Hippocampal formation (tissue), 2 donors: ENCODE measurements at places on chromosomes 11 and 22.

DNA sequence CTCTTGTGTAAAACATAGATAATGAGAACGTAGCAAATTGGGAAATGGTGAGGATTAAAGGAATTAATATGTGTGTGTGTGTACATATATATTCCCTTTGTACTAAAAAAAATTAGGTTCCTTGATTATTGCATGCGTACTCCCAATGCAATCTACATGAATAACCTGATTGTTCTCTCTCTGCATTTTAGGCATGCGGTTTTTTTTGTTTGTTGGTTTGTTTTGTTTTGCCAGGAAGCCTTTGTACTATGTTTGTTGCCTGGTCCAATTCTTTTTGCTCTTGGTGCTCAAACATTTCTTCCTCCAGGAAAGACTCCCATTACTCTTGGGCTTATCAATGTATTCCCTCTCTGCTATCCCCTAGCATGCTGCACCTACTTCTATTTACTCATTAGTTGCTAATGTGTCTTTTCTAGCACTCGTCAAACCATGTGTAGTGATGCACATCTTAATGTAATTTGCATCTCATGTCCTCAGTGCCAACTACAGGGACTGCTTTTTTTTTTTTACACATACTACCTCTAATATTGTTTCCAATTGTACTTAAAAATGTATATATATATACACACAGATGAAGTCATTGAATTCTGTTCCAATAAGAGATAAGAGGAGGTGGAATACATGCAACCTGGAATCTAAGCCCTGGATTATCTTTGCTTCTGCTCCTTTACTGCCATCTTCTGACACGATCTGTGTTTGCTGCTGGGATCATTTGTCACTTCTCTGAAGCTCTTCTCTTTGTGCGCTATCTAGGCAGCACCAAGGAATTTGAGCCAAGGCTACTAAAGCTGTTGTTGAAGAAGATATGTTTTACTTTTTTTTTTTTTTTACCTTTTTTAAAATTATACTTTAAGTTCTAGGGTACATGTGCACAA lies 197.2 kb upstream of the ANO3 start:
- DNase-seq, result peak; percentile 41

DNA sequence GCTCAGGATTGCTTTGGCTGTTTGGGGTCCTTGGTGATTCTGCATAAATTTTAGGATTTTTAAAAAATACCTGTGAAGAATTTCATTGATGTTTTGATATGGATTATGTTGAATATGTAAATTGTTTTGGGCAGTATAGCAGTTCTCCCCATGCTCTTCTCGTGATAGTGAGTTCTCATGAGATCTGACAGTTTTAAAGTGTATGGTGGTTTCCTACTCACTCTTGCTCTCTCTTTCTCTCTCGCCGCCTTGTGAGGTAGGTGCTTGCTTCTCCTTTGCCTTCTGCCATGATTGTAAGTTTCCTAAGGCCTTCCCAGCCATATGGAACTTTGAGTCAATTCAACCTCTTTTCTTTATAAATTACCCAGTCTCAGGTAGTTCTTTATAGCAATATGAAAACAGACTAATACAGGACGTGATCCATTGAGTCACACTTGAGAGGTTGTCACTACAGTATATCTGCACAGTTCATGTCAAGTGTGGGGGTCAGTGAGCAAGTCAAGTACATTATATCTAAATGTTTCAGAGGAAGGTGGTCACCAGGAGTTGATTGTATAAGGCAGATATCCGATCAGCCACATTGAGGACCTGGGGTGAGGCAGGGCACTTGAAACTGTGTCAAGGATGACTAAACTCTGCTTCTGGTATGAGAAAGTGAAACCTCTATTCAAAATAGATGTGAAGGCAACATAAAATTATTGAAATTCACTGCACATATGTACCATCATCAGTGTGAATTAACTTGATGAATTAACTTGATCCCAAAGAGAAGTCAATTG lies 70.7 kb upstream of the CCDC179 start:
- no peak for DNase-seq

- DNase-seq, result no peak
These were observed 48.4 kb downstream of the CSTPP1 start for GRCh38 chr11:46984987-46985386.

- DNase-seq, result peak; percentile 3
These were observed 1.9 kb downstream of the SLC43A3 start for GRCh38 chr11:57424792-57425564.

- DNase-seq, result no peak
These were observed 52.4 kb downstream of the PACSIN2 start for GRCh38 chr22:42962295-42963230.

GRCh38 chr11:13997881-13998280 lies 35.4 kb downstream of the SPON1 start:
- DNase-seq, result no peak

DNA sequence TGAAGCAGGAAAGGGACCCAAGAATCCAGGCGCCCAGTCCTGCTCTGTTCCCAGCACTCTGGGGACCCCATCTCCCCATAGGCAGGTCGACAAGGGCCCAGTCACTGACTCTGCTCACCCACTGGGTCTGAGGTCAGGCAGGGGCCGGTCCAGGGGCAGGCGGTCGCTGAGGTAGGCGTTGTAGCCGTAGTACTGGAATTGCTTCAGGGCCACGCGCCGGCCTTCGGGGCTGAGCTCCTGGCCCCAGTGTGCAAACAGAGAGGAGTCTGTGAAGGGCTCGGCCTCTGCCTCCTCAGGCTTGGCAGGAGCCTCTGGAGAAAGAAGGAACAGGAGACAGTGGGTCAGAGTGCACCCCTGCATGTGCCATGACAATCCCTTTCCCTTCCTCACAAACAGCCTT lies 95.6 kb upstream of the CSNK2A3 start:
- no peak for DNase-seq

DNA sequence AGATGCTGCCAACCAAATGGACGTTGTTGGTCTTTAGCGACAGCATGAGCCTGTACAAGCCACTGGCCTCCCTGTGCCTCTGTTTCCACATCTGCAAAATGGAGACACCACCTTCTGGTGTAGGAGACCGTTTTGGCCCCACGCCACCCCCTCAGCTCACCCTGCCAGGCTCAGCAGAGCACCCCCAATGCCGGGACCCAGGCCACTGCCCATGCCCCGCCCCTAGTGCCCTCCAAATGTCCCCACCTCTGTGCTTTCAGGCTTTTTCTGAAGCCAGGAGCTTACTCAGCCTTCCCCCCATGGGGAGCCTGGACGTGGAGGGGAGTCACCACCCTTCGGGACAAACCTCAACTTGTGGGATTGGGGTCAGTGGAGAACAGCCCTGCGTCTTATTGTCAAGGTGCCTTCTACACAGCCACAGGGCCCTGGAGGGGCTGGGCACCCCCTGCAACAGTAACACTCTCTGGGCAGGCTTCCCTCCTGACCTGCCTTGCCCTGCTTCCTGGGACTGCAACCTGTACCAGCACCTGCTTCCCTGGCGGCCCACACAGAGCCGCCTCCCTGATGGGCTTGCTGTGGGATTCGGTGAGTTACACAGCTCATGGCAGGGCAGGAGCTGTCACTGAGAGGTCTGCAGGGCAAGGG lies 24.6 kb upstream of the RTL6 start:
- no peak for DNase-seq

- DNase-seq, result no peak
These were observed 36.2 kb downstream of the LMO1 start for GRCh38 chr11:8227156-8228152.

DNA sequence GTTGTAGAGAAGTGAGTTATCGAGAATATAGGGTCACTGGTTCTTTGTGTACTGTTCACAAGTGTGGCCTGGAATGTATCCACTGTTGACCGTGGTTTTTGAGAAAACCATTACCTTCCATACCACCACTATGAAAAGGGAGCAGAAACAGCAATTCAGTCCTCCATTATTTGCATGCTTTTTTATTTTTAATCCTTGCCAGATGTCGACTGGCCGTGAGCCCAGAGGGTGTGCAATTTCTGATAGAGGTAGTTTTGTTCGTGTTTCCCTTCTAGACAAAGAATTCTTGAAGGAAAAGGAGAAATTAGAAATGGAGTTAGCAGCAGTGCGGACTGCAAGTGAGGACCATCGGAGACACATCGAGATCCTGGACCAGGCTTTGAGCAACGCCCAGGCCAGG lies 81.7 kb downstream of the AMOTL1 start:
- no peak for DNase-seq

- DNase-seq, result no peak
These were observed 3.9 kb downstream of the DBX1 start for GRCh38 chr11:20156280-20156875.

DNA sequence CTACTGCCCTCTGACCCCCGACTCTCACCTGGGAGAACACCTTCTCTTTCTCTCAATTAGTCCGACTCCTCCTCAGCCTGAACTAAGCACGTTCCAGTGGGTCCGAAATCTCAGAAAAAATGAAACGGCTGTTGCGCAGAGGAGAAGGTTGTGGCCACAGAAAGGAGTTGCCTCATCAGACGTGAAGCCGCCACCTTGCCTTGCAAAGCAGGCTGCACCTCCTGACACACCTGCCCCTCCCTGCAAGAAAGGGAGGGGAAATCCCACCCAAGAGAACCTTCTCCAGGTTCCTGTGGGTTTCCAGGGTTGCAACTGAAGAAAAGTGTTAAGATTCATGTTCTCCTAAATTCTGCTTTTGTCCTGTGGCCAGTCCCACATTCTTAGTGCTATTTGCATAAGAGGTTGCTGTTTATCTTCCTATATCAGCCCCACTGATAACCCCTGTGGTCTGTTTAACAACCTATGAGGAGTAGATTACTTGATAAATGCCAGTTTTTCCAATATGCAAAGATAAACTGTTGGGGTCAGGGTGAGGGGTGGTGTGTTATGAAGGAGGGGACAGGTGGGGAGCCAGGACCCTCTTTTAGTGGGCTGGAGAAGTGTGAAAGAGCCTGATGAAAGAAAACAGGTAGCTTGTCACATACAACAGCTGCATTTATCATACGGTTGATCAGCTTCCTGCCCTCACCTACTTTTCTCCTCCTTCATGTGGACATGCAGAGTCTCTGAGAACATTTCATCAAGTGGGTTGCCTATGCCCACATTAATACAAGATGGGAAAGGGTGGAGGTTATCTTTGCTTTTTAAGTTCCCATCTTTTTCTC lies 18.2 kb downstream of the ZBTB16 start:
- DNase-seq, result no peak

DNA sequence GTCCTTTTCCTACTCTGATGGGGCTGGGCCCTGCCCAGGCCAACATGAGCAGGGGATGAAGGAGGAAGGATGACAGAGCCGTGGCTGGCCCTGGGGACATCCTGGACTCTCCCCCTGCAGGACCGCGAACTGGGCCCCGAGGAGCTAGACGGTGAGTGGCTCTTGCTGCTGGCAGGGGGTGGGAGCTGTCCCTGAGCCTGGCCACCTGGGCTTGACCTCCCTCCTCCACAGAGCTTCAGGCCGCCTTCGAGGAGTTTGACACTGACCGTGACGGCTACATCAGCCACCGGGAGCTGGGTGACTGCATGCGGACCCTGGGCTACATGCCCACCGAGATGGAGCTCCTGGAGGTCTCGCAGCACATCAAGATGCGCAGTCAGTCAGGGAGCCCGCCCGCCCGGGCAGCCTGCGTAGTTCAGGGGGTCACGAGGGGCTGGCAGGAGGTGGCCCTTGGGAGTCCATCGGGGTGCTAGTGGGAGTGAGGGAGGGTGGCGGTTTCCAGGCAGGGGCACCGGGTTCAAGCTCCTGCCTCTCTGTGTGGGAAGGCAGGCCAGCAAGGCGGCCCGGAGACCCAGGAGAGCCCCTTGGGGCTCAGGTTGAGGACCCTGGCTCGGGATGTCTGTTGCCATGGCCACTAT lies 1.0 kb downstream of the CABP4 start:
- DNase-seq, result no peak

GRCh38 chr11:69397732-69398131 lies 83.7 kb upstream of the LINC01488 start:
- DNase-seq, result no peak
